Colonic mucosa (tissue), 4 donors: ENCODE measurements at places on chromosomes 3 and 15.

- no peak for DNase-seq
Measured at GRCh38 chr3:183879243-183879642, 5.4 kb downstream of the PARL start.

DNA sequence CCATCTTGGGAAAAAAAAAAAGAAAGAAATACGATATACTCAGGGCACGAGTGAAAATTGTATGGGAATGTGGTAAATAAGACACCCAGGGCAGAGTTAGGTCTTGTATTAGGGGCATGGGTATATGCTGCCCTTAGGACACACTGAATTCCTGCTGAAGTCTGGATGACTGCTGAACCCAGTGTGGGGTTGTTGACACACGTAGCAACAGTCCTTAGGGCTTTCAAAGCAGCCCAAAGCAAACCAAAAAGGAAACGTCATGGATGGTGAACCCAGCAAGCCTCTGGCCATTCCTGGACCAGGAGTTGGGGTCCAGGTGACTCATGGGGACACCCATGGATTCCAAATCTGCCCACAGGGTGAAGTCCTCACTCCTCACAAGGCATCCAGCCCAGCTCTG, 27.1 kb upstream of the SEMA3F start:
- DNase-seq: no peak

DNA sequence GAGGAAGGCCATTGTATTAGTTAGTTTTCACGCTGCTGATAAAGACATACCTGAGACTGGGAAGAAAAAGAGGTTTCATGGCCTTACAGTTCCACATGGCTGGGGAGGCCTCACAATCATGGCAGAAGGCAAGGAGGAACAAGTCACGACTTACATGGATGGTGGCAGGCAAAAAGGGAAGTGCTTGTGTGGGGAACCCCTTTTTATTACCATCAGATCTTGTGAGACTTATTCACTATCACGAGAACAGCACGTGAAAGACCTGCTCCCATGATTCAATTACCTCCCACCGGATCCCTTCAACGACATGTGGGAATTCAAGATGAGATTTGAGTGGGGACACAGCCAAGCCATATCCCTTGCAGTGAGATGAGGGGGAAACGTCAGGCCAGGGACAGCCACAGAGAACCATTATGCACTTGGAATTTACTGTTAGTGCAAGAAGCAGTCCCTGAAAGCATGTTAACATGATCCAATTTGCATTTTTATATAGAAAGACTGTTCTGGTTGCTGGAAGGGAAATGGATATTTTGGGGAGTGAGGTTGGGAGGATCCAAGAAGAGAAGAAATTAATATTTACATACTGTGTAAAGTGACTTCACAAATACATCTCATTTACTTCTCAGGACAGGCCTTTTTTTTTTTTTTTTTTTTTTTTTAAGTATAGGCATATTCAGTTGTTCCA, 87.1 kb downstream of the ARNT2 start:
- DNase-seq: no peak

GRCh38 chr3:175432376-175433025, 573.4 kb downstream of the NAALADL2 start:
- no peak for DNase-seq

- no peak for DNase-seq
Measured at GRCh38 chr3:23000371-23000770, 202.8 kb upstream of the UBE2E2 start.

- no peak for DNase-seq
Measured at GRCh38 chr15:94921936-94922335, 690.6 kb downstream of the MCTP2 start.

DNA sequence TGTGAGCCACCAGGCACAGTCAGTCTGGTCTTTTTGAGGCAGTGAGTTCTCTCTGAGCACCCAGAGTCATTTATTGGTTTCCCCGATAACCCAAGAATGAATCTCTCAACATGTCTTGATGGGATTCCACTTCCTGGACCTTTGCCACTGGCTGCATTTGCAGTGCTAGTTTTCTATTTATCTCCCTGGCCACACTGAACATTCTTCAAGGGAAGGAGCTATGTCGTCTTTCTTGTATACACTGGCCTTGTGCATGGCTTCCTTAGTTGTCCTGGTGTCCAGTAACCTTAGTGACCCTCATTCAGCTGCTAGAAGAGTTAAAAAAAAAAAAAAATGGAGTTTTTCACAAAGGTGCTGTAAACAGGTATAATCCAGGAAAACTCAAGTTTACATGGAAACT, 64.9 kb upstream of the CMTM7 start:
- no peak for DNase-seq

DNA sequence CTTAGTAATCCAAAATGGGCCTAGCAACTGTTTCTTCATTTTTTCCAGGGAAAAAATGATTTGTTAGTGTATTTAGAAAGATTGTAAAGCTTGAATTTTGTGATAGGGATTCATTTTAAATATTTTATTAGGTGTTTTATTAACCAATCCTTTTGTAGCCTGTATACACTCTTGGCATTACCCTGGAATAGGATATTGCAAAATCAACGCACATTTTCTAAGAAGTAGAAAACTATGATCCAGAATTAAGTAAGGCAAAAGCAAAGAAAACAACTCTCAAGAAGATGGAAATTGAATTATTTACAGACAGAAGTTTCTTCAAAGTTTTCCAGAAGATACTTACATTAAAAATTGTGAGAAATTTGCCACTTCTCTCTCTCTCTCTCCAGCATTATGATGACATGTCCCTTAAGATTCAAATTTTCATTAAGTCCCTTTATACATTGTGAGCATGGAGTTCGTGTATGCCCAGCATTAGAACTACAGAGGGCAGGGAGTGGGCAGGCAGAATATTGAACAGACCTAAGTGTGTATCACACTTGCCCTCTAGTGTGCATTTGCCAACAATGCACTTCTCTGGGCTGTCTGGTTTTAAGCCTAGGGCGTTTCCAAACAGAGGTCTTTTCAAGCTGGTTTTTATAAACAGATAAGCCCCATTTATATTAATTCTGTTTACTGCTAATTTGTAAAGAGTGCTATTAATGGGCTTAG, 28.5 kb upstream of the CMSS1 start:
- no peak for DNase-seq

DNA sequence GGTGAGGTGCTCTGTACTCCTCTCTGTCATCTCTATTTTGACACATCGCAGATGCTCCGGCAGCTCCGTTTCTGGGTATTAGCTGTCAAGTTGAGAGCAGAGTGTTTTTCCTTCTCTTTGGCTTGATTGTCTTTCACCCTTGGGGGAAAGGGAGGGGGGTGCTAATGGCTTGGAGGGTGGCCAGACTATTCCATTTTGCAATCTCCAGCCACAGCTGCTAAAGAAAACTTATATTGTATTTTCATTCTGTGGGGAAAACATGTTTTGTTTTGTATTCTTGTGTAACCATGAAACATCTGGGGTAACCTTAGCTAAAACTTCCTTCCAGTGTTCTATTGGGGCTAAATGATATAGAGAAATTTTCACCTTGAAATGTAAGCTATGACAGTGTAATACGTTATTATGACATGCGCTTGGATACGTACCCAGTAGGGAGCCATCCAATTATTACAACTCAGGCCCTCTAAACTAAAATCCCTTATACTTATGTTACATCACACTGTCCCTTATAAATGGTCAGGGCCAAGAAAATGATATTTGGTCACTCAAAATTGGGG, 14.0 kb upstream of the LARP6 start:
- DNase-seq: no peak

GRCh38 chr3:89138048-89138447, 30.6 kb downstream of the EPHA3 start:
- DNase-seq: no peak

GRCh38 chr3:487614-488013, 291.1 kb downstream of the CHL1 start:
- DNase-seq: no peak

DNA sequence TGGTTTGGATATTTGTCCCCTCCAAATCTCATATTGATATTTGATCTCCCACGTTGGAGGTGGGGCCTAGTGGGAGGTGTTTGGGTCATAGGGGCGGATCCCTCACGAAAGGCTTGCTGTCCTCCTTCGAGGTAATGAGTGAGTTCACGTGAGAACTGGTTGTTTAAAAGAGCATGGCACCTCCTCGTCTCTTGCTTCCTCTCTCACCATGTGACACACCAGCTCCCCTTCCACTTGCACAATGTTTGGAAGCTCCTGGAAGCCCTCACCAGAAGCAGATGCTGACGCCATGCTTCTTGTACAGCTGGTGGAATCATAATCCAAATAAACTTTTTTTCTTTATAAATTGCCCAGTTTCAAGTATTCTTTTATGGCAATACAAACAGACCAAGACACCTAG, 38.6 kb downstream of the RFTN1 start:
- DNase-seq: no peak

- no peak for DNase-seq
Measured at GRCh38 chr3:32816439-32817256, 1.1 kb upstream of the TRIM71 start.

- DNase-seq: no peak
Measured at GRCh38 chr3:69292185-69292584, 93.7 kb downstream of the FRMD4B start.
